OCI-M1 (cell line): ENCODE measurements at places on chromosomes 13 and 19.

GRCh38 chr19:48501494-48502349, 9.9 kb downstream of the LMTK3 start:
- DNase-seq, result peak; percentile 98

DNA sequence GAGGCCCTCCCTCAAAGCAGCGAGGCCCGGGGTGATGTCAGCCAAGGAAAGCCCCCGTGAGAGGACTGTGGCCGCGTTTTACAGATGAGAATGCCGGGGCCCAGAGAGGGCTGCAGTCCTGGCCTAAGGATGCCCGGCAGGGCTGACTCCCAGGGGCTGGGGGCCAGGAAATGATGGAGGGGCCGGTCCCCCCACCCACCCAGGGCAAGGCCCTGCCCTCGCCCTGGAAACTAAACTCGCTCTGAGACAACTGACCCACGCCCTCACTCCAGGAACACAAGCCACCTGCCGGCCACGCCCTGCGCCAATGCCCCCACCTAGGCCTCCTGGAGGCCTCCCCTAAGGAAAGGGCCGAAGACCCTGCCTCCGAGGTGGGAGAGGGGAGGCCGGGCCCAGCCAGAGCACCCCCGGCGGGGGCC, 7.2 kb downstream of the ZBTB7A start:
- no peak for DNase-seq

GRCh38 chr13:95893861-95894260, 159.3 kb downstream of the UGGT2 start:
- no peak for DNase-seq

DNA sequence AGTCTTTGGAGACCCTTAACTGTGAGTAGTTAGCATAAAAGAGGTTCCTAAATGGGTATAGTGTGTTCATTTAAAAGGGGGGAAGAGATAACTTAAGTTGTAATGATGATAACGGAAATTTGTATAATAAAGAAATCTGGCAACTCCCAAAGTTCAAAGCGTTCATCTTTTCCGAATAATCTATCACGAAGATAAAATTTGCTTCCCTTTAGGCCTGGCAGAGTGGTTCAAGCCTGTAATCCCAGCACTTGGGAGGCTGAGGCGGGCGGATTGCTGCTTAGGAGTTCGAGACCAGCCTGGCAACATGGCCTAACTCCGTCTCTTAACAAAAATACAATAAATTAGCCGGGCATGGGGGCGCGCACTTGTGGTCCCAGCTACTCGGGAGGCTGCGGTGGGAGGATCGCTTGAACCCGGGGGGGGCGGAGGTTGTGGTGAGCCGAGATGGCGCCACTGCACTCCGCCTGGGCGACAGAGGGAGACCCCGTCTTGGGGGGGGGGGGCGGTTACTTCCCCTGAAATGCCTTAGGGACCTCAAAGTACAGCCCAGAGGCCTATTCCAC, 934 bp downstream of the N4BP2L2 start:
- peak; percentile 81 for DNase-seq

DNA sequence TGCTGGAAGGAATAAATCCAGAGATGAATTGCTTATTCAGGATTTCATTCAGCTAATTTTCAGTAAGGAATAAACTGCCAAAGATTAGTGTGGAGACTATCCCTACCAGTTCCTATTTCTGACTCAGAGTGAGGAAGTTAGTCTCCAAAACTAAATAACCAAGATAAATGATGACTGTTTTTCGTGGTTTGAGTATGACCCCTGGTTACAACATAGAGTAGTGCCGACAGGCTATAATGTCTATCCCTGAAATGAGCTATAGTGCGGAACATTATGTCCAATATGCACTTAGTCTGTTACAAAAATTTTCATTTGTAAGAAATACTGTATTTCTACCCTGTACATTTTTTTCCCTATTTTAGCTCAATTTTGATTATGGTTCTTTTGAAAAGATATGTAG, 51.4 kb downstream of the NBEA start:
- DNase-seq, result peak; percentile 31

GRCh38 chr19:33815380-33816340, 19.0 kb downstream of the KCTD15 start:
- peak; percentile 35 for DNase-seq

DNA sequence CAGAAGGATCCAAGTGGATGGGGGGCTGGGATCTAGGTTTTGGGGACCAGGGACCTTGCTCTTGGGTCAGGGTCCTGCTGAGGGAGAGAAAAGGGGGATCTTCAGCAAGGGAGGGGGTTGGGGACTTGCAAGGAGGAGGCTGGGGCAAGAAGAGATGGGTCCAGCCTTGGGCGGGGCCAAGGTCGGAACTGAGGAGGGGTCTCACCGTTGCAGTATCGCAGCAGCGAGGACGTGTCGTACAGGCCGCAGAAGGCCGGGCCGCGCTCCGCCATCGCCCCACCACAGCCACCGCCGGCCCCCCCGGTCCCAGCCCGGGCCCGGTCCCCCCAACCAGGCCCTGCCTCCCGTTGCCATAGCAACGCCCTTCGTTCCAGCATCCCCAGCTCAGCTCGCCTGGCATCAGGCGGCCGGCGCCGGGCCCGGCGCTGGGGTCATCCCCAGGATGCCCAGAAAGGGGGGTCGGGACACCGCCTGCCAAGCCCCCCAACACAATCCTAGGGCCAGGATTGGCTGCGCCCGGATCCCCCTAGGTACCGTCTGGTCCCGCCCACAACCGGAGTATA, 6.0 kb upstream of the EML2 start:
- DNase-seq, result no peak

DNA sequence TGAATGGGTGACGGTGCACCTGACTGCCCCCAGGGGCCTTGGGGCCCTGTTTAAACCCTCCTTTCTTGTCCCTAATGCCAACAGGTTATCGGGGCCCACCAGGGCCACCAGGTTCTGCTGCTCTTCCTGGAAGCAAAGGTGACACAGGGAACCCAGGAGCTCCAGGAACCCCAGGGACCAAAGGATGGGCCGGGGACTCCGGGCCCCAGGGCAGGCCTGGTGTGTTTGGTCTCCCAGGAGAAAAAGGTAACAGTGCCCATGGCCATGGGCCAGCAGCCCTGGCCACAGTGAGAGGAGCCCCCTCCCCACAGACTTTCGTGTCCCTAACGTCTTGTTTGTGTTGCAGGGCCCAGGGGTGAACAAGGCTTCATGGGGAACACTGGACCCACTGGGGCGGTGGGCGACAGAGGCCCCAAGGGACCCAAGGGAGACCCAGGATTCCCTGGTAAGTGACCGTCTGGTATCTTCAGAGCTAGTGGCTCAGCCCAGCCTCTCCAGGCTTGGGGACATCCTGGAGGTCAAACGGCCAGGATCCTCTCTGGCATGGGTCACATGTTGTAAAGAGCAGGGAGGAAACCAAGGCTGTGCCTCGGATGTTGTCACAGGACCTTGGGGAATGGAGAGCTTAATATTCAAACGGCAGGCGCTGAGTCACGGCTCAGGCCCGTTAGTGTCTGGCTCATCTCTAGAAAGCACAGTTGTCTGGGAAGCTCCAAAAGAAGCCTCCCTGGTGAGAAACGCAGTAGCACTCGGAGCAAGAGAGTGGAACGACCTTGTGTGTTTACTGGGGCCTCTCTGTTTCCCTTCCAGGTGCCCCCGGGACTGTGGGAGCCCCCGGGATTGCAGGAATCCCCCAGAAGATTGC, 58.3 kb downstream of the RAB20 start:
- no peak for DNase-seq

DNA sequence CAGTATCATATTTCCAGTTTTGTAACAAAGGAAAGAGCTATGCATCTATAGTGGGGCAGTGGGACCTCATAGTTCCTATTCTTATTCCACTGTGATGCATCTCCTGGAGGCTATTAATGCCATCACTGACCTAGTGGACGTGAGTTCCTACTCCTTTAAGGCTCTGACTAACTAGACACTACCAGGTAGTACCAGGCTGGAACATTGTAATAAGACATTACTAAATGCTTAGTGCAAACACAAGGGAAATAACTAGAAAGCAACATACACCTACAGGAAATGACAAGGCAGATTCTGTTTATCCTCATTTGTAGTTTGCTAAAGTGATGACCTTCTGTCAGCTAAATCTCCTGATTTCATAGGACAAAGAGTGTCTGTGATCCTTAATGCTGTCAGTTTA, 192.5 kb downstream of the POSTN start:
- no peak for DNase-seq

DNA sequence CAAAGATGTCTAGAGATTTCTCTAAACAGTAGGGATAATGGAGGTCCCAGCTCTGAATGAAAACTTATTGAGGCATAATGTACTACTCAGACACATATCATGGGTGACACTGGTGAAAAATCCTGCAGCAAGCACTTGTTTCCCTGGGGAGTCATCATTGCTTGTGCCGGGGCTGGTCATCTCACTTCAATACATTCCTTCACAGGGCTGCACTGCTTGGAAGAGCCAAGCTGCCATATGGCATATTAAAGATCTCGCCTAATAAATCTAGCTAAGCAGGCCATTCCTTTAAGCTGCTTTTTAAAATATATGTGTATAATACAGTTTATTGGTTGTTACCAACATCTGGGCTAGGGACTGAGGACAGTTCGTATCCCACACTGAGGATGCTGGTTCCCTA, 332.2 kb upstream of the GPC6 start:
- DNase-seq, result no peak

DNA sequence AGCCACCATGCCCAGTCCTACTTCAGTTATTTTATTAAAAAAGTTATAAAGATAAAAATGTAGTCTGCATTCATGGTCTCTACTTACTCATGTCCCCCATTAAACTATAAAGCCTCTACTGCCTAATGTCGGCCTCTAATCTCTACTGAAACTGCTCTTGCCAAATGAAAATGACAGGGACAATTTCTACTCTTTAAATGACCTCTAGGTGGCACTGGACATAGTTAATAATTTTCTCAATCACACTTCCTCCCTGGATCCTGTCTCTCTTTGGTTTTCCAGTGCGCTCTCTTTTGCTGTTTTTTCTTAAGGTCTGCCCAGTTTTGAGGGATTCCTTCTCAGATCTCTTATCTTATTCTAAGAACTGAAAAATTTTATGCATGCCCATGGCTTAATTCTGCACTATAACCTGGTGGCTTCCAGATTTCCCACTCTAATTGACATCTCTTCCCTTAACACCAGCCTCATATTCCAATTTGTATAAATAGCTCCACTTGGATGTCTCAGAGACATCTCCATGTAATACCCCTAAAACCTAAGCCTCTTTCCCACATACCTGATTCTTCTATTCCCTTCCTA, 54.3 kb downstream of the MTMR6 start:
- peak; percentile 58 for DNase-seq
